ENCODE measurements at places on chromosomes 16 and 17.

GRCh38 chr16:52709306-52709705, 162.4 kb upstream of the TOX3 start:
- H3K36me3 ChIP-seq = no peaks in the 10 kb centered on the region
- no peak for DNase-seq
- H3K4me1 ChIP-seq = no peaks in the 10 kb centered on the region
- peaks cover 15% of the 10 kb centered on the region for H3K27me3 ChIP-seq
- H3K4me3 ChIP-seq = no peak overlapping the region
- no peak overlapping the region for H3K27ac ChIP-seq

DNA sequence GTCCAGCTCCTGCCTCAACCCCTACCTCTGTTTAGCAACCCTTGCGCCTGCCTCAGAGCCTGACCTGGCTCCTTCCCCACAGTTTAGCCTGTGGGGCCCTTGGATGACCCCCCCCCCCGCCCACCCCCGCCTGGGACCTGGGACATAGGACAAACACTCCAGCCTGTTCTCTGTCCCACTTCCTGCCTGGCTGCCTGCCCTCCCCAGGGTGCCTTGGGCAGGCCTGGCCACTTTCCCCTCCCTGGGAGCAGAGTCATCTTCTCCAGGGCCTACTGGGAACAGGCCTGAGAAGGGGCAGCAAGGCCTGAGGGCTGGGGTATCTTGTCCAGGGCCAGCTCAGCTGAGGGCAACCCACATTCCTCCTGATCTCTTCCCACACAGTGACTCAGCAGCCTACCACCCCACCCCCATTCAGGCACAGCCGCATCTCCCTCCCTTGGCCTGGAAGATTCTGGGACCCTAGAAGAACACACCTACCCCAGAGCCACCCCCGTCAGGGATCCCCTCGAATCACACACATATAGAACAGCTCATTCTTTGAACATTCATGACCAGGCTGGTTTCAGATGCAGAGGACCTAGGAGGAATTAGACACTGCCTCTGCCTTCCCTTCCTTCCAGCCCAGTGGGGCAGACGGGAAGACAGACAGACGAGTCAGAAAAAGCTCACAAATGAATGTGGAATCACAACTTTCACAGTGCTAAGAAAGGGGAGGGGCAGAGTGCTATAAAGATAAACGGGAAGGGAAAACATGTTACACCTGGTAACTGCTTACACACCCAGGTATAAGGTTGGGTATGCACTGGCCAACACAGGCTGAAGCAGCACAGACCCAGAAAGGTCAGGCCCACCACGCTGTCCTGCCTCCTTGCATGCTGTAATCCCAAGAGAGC, 6.0 kb downstream of the FHOD1 start:
- H3K36me3 ChIP-seq = peaks cover 14% of the 10 kb centered on the region
- peak; percentile 82 for DNase-seq
- H3K27me3 ChIP-seq = no peaks in the 10 kb centered on the region
- H3K4me3 ChIP-seq = peak overlapping the region; percentile 2
- H3K27ac ChIP-seq = peak overlapping the region; percentile 99

DNA sequence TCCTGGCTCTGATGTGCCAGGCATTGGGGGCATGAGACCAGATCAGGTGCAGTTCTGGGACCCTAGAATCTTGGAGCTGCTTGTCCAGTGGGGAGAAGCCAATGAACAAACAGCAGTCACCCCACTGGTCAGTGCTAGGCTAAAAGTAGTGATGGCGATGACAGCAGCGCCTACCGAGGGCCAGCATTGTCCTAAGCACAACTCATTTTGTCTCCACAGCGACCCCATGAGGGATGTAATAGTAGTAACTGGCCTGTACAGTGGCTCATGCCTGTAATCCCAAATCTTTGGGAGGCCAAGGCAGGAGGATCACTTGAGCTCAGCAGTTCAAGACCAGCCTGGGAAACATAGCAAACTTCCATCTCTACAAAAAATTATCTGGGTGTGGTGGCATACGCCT, 6.2 kb downstream of the SMCR8 start:
- H3K4me1 ChIP-seq = peaks cover 43% of the 10 kb centered on the region
- no peaks in the 10 kb centered on the region for H3K27me3 ChIP-seq
- H3K27ac ChIP-seq = no peak overlapping the region
- no peak overlapping the region for H3K4me3 ChIP-seq
- no peak for DNase-seq

DNA sequence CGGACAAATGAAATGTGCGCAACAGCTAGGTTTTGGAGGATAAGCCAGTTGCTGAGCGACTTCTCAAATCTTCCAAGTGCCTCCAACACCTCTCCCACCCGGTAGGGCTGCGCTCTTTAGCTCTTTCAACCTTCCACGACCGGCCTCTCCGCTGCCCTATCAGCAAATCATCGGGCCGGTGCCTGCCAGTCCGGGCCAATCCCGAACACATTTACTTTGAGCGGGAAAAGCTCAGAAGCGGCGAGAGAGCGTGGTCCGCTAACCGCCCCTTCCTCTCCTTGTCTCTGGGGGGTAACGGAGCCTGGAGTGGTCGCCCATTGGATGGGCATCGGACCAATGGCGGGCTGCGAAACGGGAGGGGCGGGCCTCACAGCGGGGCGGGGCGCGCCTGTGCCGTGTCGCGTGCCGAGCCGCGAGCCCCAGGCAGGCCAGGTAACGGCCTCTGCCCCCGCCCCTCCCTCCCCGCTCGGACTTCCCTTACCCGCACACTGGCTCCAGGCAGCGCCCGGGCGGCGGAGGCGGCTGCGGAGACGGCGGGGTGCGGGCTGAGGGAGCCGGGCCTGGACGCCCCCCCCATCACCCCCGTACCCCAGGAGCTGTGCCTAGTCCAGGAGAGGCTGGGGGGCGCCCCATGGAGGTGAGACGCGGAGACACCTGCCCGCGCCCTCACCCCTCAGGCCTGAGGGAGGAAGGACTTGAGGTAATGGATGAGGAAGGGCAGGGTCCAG, at the start of gene MEIOC:
Gene MEIOC, plus strand, starts transcription at position 486 of the 728 bp plus-strand sequence. Its CDS starts 146 bp downstream, at position 632.
- peaks cover 1% of the 10 kb centered on the region for H3K36me3 ChIP-seq
- H3K27ac ChIP-seq = no peak within 1 kb of the TSS

- H3K36me3 ChIP-seq = no peaks in the 10 kb centered on the region
- no peak for DNase-seq
- H3K4me3 ChIP-seq = no peak overlapping the region
- no peak overlapping the region for H3K27ac ChIP-seq
These were observed 216.0 kb downstream of the PMP22 start for GRCh38 chr17:15048933-15049794.

GRCh38 chr16:74485916-74486315, 64.6 kb upstream of the CLEC18B start:
- no peak overlapping the region for H3K4me3 ChIP-seq
- peaks cover 21% of the 10 kb centered on the region for H3K36me3 ChIP-seq
- no peak overlapping the region for H3K27ac ChIP-seq
- H3K27me3 ChIP-seq = no peaks in the 10 kb centered on the region

GRCh38 chr17:7393613-7394451, 493 bp downstream of the PLSCR3 start:
- peak overlapping the region; percentile 91 for H3K4me3 ChIP-seq
- no peak overlapping the region for H3K27ac ChIP-seq
- H3K4me1 ChIP-seq = peaks cover 20% of the 10 kb centered on the region
- H3K36me3 ChIP-seq = peaks cover 8% of the 10 kb centered on the region
- DNase-seq = no peak
- no peaks in the 10 kb centered on the region for H3K27me3 ChIP-seq

GRCh38 chr16:71205482-71206131, 24.9 kb downstream of the HYDIN start:
- peaks cover 2% of the 10 kb centered on the region for H3K36me3 ChIP-seq
- no peaks in the 10 kb centered on the region for H3K27me3 ChIP-seq
- no peaks in the 10 kb centered on the region for H3K4me1 ChIP-seq
- H3K27ac ChIP-seq = no peak overlapping the region
- DNase-seq = no peak

GRCh38 chr17:83190601-83191387, 111.4 kb downstream of the METRNL start:
- no peaks in the 10 kb centered on the region for H3K27me3 ChIP-seq
- H3K4me1 ChIP-seq = peaks cover 65% of the 10 kb centered on the region
- H3K4me3 ChIP-seq = no peak overlapping the region
- H3K27ac ChIP-seq = peak overlapping the region; percentile 84
- peak; percentile 80 for DNase-seq

DNA sequence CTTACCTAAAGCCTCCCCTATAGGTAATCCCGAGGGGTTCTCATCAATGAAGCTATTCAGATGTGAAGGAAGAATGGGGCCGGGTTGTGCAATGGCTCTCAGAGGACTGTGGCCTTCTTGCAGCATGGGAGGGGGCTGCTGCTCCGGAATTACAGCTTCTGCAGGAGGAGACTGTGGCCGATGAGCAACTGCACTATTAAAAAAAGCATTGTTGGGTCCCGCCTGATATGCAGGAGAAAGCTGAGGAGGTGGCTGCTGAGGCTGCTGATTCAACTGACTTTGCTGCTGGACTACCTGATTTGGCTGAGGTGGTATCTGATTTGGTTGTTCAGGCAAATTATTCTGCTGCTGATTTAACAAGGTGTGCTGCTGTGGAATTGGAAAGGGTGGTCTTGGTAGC, 64.8 kb downstream of the CACNG1 start:
- H3K27ac ChIP-seq = no peak overlapping the region
- no peak for DNase-seq
- H3K4me3 ChIP-seq = no peak overlapping the region
- H3K27me3 ChIP-seq = no peaks in the 10 kb centered on the region

DNA sequence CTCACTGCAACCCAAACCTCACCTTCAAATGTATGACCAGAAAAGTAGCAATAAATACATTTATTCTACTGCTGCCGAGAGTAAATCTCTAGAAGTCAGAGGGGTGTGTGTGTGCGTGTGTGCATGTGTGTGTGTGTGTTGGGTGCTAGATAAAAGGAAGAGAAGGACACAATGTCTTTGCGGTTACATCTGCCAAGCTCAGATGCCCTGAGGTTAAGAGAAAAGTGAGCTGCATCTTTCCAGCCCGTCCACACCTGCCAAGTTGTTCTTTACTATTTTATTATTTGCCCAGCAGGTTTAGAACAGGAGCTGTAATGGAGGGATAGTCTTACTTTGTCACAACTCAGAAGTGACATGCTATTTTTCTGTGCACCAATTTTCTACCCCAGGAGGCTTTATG, 54.5 kb upstream of the ANKFN1 start:
- H3K27me3 ChIP-seq = peaks cover 11% of the 10 kb centered on the region
- no peaks in the 10 kb centered on the region for H3K36me3 ChIP-seq
- no peak overlapping the region for H3K27ac ChIP-seq
- no peak overlapping the region for H3K4me3 ChIP-seq
- no peak for DNase-seq
- H3K4me1 ChIP-seq = no peaks in the 10 kb centered on the region

GRCh38 chr16:70480127-70481105, 26.0 kb downstream of the FCSK start:
- no peaks in the 10 kb centered on the region for H3K27me3 ChIP-seq
- H3K4me1 ChIP-seq = peaks cover 47% of the 10 kb centered on the region
- no peak for DNase-seq
- peaks cover 3% of the 10 kb centered on the region for H3K36me3 ChIP-seq
- no peak overlapping the region for H3K27ac ChIP-seq

DNA sequence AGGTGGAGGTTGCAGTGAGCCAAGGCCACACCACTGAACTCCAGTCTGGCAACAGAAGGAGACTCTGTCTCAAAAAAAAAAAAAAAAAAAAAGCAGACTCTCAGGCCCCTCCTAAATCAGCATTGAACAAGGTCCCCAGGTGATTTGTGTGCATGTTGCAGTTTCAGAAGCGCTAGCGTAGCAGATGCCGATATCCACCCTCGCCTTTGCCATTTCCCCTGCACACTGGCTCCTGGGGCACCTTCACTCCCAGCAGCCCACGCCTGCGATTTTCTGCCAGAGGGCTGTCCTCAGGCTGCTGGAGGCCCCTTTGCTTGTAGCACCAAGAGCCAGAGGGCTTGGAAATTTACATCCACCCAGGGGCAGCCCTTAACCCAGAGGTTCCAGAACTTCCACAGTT, 95.6 kb downstream of the WSCD1 start:
- H3K4me1 ChIP-seq = peaks cover 27% of the 10 kb centered on the region
- DNase-seq = no peak
- no peak overlapping the region for H3K27ac ChIP-seq
- H3K4me3 ChIP-seq = no peak overlapping the region
- H3K36me3 ChIP-seq = no peaks in the 10 kb centered on the region

DNA sequence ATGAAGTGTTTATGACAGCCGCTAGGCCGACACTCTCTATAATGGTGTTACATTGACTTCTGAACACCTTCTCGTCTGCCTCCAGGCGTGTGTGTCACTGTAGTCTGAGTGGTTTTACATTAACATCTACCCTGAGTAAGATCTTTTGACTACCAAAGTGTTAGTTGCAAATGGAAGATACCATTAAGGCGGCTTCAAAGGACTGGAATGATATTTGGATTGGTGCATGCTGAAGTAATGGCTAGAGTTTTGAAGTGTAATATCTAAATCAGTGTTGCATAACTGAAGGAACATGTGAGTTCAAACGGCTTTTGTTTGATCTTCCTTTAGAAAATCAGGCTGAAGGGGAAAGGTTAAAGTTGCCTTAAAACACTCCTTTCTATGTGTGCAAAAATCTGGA, 52.2 kb downstream of the BCAS3 start:
- H3K36me3 ChIP-seq = peaks cover 2% of the 10 kb centered on the region
- H3K4me1 ChIP-seq = peaks cover 11% of the 10 kb centered on the region
- DNase-seq = no peak
- no peak overlapping the region for H3K27ac ChIP-seq
- H3K27me3 ChIP-seq = no peaks in the 10 kb centered on the region
- H3K4me3 ChIP-seq = no peak overlapping the region

DNA sequence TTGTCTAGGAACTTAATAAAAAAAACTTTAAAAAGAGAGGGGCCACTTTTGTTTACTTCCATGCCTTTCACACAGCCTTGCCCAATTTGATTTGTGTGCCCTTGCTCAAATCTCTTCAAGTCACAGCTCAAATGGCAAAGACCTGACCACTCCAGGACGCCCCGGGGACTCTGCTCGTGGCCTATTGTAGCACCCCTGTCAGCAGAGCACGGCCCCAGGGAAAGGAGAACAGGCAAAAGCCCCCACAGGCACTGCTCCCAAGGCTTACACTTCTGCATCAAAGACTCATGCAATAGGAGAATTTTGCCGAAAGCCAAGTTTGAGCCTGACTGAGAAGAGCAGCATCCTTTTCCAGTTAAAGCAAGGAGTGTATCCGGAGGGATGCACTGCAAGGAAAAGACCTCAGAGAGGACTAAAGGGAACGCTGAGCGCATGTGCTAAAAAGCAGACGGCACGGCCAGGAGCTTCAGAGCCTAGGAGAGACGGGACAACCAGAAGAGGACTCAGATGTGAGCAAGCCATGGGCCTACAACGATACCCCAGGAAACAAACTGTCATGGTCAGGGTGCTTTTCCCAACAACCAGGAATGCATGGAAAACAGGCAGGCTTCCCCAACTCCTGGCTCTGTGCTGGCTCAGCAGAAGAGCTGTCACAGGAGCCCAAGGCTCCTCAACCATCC, 8.2 kb downstream of the CREBBP start:
- peaks cover 88% of the 10 kb centered on the region for H3K4me1 ChIP-seq
- peak overlapping the region; percentile 38 for H3K4me3 ChIP-seq
- no peaks in the 10 kb centered on the region for H3K36me3 ChIP-seq
- H3K27ac ChIP-seq = peak overlapping the region; percentile 96
- no peaks in the 10 kb centered on the region for H3K27me3 ChIP-seq

GRCh38 chr16:14337303-14338191, 266.4 kb downstream of the MRTFB start:
- H3K4me1 ChIP-seq = no peaks in the 10 kb centered on the region
- no peak for DNase-seq
- no peaks in the 10 kb centered on the region for H3K36me3 ChIP-seq
- H3K27ac ChIP-seq = no peak overlapping the region

GRCh38 chr17:34670618-34671017, 91.2 kb downstream of the TMEM132E start:
- DNase-seq = no peak
- H3K27me3 ChIP-seq = peaks cover 11% of the 10 kb centered on the region
- H3K27ac ChIP-seq = no peak overlapping the region

- peaks cover 83% of the 10 kb centered on the region for H3K4me1 ChIP-seq
- H3K27ac ChIP-seq = peak overlapping the region; percentile 80
- H3K4me3 ChIP-seq = no peak overlapping the region
- H3K27me3 ChIP-seq = no peaks in the 10 kb centered on the region
- no peaks in the 10 kb centered on the region for H3K36me3 ChIP-seq
These were observed 12.9 kb downstream of the MXRA7 start for GRCh38 chr17:76697702-76698465.
